ENCODE measurements at places on chromosomes 11 and 22.

DNA sequence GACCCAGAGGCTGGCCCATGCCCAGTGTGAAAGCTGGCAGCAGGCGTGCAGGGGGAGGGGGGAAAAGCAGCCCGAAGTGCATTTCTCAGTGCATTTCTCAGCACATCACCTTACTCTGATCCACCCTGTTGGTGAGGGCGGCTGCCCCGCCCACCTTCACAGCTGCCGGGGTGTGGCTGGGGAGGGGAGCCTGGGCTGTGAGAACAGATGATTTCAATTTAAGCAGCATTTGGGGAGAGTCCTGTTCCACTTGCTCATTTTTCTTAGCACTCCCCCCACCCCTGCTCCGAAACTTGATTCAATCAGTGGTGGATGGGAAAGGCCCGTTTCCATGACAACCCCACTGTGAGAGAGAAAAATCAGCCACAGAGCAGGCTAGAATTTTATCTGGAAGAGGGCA, 84.8 kb downstream of the SNX19 start:
- DNase-seq = peak; percentile 12

GRCh38 chr11:114179234-114179941, 116.8 kb upstream of the NNMT start:
- no peak for DNase-seq

- DNase-seq = no peak
Measured at GRCh38 chr11:68695531-68695930, 11.2 kb downstream of the GAL start.

GRCh38 chr11:44562845-44563460, 2.5 kb upstream of the CD82 start:
- no peak for DNase-seq
